ENCODE measurements at places on chromosomes 3 and 15. TPM values are rescaled to one million over a fixed set of nuclear protein-coding genes. Genes with fewer than 3 reads are reported as not detected.

The CTXN2 gene
- total RNA-seq, result not detected

The CKMT1A gene
- not detected for total RNA-seq

The SRP14 gene
- 239 TPM for total RNA-seq

The IL17RB gene
- not detected for total RNA-seq

The KLF15 gene
- total RNA-seq, result 9.5 TPM

The ADAMTSL3 gene
- 1.3 TPM for total RNA-seq

The CILP gene
- under 0.01 TPM for total RNA-seq

The PLCB2 gene
- total RNA-seq, result not detected

The SLC12A1 gene
- total RNA-seq, result 0.13 TPM

The RFTN1 gene
- total RNA-seq, result 106 TPM

The BBS4 gene
- total RNA-seq, result 13.2 TPM

The ATP2C1 gene
- 45.0 TPM for total RNA-seq

The GUCA1C gene
- total RNA-seq, result not detected

The FAN1 gene
- 7.6 TPM for total RNA-seq

The PPP1R14D gene
- not detected for total RNA-seq

The SHISA5 gene
- 215 TPM for total RNA-seq
